T-helper 2 cell treated with Interferon-gamma antibody and Interleukin-4, amounts not matched to agents 5 μg/mL and 100 μg/mL, for 36 hours (primary cell): ENCODE measurements at places on chromosomes 7 and 10.

- DNase-seq = no peak
Observed at GRCh38 chr7:158956805-158957509, 100.6 kb downstream of the DYNC2I1 start.

DNA sequence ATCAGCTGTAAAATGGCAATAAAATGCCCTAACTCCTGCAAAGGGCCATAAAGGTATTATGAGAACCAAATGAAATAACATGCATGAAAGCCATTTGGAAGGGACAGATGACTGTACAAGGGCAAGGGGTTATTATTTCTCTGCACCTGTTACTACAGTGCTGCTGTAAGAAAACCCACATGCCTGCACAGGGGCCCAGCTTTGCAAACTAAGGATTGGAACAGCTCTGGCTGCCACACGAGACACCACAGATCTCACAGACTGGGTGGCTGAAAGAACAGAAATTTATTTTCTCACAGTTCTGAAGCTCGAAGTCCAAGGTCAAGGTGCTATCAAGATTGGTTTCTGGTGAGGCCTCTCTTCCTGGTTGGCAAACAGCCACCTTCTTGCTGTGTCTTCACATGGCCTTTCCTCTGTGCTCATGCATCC lies 409.0 kb upstream of the NRP1 start:
- no peak for DNase-seq

- DNase-seq = no peak
Observed at GRCh38 chr10:116669080-116669479, 48.3 kb downstream of the PNLIPRP2 start.

DNA sequence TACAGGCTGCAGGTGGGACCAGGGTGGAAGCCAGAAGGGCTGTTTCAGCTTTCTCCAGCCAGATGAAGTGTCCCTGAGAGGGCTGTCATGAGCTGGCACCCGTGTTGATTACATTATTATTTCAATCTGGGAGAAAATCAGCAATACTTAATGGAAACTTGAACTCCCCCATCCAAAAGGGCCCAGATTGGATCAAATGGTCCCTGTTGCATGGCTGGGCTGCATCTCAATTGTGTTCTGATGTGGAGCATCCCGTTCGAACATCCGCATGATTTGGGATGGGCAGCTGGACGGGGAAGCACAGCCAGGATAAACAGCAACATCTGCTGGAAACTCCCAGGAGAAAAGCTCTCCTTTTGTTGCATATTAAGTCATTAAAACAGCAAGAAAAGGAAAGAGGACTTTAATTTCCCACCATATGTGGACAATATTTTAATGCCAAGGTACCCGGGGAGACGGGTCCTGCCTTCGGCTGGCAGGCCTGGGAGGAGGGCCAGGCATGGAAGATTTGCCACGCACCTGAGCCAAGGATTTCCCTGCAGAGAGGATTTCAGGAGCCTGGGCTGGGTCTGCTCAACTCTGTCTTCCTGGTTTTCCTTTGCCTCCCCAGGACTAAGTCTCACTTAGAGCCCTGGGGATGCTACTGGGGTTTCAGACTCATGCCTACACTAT lies 52.4 kb downstream of the NPTX2 start:
- DNase-seq = no peak

DNA sequence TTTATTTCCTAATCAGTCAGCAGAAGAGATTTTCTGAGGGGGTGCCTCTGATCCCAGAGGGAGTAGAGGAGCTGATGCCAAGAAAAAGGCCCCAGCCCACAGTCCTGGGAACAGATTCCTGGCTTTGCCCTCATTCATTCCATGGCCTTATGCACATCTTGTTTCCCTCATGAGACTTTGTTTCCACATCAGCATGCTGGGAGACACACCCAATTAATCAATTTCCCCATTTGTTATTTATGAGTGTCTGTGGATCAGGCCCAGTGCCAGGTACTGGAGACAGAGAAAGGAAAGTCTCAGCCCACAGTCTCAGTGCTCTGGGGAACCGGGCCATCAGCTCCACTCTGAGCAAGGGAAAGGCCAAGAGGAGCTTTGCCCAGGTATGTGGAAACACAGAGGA lies 496.2 kb upstream of the ZMIZ1 start:
- no peak for DNase-seq

DNA sequence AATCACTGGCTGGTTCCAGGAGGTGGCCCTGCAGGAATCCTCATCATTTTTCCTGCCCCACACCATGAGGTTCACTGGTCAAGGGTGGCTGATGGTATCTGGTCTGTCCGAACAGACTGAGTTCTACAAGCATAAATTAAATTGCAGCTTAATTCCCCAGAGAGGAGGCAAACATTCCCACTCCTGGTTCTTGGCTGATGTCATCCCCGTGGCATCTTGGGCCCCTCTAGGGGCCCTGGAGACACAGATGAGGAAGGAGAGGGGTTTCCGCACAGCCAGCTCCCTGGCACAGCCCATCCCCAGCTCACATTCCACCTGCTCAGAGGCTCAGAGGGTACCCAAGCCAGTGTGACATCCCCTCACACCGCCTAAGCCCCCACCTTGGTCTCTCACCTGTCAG lies 5.3 kb upstream of the KLRG2 start:
- no peak for DNase-seq

DNA sequence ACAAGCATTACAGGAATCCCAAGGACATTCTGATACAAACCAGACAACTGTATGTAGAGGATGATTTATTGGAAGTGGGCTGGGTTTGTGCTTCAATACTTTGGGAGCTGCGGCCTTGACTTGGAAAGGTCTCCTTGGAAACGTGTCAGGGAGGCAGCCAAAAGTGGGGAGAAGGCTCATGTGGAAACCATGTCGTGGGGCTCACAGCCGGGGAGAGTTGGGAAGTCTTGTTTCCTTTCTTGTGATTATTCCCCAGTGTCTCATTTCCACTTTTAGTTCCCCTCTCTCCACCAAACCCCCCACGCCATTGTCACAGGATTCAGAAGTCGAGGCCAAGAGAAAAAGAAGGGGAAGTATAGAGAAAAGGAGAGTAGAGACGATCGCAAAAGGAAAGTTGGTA lies 53.9 kb upstream of the SFMBT2 start:
- no peak for DNase-seq

- DNase-seq = no peak
Observed at GRCh38 chr10:35377050-35377728, 40.9 kb downstream of the CCNY start.

GRCh38 chr10:79493806-79494205 lies 18.5 kb upstream of the EIF5AL1 start:
- DNase-seq = no peak

DNA sequence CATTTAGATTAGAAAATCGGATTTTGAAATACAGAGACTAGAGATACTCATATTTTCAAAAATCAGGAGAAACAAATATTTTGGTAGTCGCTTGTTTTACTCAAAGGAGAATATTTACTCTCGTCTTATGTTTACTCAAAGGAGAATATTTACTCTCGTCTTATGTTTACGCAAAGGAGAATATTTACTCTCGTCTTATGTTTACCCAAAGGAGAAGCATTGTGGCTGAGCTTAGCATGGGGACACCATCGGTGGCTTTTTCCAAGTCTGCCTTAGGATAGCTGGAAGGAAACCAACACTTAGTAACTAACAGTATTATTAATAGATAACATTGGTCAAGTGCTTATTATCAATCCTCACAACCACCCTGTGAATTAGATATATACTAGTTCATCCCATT lies 71.8 kb downstream of the SNX10 start:
- DNase-seq = no peak

DNA sequence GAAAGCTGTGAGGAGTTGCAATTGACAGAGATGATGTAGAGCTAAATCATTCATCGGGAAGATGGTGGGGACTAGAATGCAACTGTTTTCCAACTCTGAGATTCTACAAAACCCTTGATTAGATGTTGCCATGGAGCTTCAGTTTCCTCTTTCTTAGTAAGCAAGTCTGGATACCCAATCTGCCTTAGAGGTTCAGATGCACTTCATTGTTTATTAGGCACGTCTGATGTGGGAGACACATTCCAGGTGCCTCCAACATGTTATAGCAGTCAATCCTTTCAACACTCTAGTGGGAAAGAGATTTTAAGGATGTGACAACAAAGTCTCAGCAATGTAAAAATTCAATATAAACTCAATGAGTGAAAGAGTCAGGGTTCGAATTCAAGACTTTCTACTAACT lies 291.3 kb upstream of the PHYHIPL start:
- DNase-seq = no peak

DNA sequence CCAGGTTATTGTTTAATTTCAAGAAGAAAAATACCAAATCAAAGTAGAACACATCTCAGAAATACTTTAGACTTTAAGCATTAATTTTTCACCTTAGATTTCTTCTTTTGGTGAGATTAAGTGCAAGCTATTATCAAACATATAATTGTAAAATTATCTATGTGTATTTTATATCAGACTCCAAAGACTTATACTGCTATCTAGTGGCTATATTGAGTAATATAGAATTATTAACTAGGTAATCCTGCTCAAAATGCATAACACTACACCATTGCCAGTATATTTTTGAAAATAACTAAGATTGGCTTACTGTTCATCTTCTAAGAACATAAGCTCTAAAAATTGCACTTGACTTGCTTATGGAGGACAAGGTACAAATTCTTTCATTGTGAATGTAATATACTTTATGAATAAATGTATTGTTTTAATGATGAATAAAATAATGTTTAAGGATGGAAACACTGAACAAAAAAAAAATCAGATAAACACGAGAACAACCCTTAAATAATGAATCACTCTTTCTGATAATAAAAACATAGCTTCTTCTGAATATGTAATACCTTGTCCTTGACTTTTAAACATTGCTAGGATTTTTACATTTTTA lies 86.7 kb upstream of the GNAI1 start:
- no peak for DNase-seq

- DNase-seq = no peak
Observed at GRCh38 chr10:43573250-43574000, 991 bp downstream of the ZNF239 start.

GRCh38 chr7:50783303-50783702 lies 607 bp upstream of the GRB10 start:
- no peak for DNase-seq

- DNase-seq = no peak
Observed at GRCh38 chr10:120382360-120382759, 74.7 kb upstream of the PLPP4 start.

DNA sequence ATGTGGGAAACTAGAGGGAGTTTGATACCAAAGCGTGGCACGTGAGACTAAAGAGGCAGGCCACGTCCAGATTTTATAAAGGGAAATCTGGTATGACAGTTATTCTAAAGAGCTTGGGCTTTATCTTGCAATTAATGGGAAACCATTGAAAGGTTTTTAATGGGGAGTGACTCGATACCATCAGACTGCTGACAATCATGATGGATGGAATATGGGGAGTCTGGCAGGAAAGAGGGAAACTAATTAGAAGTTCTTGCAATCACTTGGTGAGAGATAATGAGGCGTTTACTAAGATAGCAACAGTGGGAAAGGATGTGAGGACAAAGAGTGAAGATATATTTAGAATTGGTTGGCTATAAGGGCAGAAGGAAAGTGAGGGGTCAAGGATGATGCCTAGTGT lies 94.0 kb downstream of the MBL2 start:
- no peak for DNase-seq

GRCh38 chr10:78756604-78757343 lies 312.0 kb upstream of the ZMIZ1 start:
- DNase-seq = peak; percentile 6

- no peak for DNase-seq
Observed at GRCh38 chr10:74063256-74063655, 65.3 kb downstream of the VCL start.

DNA sequence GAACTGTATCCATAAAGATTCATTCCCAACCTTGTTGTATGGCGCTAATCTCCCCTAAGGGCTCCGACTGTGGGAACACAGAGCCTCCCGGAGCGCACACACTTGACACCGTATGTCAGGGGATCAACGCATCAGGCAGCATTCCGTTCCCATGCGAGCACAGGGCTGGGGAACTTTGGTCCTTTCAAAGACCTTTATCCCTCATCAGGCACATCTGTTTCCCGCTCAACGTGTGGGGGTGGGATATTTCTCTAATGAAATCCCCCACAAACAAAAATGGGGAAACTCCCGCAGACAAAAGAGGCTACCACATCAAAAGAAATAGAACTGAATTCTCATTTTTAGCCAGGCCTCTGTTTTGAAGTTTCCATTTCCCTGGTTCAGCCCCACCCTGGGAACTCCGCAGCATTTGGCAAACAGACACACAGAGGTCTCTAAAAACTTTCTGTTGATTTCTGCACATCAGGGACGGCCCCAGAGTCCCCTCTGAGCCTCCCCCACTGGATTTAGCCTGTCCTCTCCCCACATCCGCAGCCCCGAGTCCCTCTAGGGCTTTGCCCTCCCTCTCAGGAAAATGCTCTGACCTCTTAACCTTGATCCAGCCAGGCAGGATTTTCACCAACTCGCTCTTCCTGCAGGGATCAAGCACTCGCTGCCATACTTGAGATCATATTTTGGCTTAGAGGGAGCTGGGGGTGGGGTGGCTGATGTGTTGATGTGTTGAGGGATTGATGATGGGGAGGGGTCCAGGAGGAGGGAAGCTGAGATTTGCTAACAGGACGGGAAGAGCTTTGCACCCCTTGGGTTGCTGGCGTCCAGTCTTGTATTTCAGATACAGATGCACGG lies 6.6 kb downstream of the CPA5 start:
- no peak for DNase-seq

GRCh38 chr7:143974459-143974858 lies 19.8 kb downstream of the OR2F1 start:
- no peak for DNase-seq

- no peak for DNase-seq
Observed at GRCh38 chr7:7739204-7740036, 21.0 kb upstream of the RPA3 start.

- no peak for DNase-seq
Observed at GRCh38 chr10:71408436-71409225, 11.9 kb downstream of the CDH23 start.

DNA sequence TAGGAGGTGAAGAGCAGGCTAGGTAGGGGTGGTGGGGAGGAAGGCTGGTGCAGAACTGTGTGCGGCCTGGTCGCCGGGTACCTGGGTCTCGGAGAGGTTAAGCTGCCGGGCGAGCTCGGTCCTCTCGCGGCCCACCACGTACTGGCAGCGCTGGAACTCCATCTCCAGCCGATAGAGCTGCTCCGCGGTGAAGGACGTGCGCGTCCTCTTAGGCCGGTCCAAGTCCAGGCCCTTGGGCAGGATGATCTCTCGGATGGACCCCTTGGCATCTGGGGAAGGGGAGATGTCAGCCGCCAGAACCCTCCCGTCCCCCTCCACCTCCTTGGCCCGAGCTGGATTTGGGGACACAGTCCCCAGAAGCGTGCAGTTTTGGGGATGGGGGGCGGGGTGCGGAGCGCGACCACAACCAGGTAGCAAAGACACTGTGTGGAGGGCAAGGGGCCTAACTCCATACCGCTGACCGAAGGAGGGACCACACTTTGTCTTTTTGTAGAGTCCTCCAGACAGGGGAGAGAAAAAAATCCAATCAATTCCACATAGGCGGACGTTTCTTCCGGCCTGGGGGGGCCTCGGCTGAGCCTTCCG lies 1.6 kb downstream of the VAX1 start:
- no peak for DNase-seq
